ENCODE measurements at places on chromosomes 1 and 21.

DNA sequence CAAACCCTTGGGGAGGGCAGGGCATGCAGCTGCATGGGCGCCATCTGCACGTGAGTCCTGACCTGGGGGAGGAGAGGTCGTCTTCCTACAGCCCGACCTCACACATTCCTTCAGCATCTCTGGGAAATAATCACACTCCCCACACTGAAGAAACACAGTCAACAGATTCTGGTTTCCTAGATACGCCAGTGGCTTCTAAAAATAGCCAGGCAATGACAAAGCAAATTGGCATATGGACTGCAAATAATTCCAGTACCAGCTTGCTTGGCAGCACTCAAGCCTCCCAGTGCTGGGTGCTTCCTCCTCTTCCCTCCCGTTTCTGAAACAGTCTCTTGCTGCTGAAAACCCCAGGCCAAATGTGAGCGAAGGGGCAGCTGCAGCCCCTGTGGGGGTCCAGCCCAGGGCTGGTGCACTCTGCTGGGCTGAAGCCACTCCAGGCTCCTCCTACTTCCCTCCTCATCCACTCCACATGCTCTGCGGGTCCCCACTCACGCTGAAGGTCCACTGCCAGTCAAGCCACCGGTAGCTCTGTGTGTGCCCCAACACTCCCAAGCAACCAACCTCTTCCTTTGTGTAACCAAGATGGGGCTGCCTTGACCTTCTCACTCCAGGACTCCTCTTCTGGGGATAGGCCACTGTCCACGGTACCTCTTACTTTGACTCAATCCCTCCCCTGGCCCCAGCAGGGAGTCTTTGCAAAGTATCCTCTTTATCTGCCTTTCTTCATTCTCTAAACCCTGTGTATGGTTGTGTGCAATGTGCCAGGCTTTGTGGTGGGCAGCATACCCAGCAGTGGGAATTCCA lies 69.0 kb downstream of the KCND3 start:
- DNase-seq: peak; percentile 53

DNA sequence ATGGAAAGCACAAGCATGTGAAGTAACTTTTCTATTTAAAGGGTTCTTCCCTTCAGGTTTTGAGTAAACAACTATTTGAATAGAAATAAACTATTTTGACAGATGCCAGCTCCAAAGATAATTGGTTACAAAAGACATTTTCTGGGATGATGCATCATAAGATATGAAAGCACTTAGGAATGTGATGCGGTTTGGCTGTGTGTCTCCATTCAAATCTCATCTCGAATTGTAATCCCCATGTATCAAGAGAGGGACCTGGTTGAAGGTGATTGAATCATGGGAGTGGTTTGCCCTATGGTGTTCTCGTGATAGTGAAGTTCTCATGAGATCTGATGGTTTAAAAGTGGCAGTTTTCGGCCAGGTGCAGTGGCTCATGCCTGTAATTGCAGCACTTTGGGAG lies 6.4 kb downstream of the DISP1 start:
- no peak for DNase-seq

DNA sequence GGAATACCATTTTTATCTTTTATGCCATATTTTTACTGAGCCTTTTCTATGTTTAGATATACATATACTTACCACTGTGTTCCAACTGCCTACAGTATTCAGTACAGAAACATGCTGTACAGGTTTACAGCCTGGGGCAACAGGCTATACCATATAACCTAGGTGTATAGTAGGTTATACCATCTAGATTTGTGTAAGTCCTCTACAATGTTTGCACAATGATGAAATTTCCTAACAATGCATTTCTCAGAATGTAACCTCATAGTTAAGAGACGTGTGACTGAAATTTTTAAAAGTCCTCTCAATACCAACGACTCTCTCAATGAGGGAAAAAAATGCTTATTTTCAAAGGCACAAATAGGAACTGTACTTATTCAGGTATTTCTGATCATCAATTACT lies 21.7 kb downstream of the INTS7 start:
- DNase-seq: no peak

- no peak for DNase-seq
Observed at GRCh38 chr1:1604374-1605033, 4.6 kb upstream of the FNDC10 start.

DNA sequence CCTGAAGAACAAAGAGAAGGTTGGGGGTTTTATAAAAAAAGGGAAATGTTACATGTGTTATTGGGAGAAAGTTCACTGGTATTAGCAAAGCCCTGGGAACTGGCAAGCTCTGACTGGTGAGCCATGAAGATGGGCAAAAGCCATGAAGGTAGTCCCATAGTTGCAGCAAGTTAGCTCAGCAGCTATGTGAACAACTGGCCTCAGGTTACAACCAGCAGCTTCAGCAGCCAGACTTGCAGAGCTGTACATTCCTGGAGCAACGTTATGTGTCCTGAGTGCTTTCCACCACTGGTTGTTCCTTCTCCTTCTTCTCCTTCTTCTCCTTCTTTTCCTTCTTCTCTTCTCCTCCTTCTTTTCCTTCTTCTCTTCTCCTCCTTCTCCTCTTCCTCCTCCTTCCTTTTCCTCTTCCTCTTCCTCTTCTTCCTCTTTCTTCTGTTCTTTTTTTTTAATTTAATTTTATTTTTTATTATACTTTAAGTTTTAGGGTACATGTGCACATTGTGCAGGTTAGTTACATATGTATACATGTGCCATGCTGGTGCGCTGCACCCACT lies 56.1 kb upstream of the TLR5 start:
- no peak for DNase-seq

Data from HT1080 (cell line).